ENCODE measurements at places on chromosomes 5 and 9.

GRCh38 chr5:89948977-89949376 is 460.6 kb downstream of the CETN3 start:
- no peak for DNase-seq

- DNase-seq, result no peak
Measured at GRCh38 chr9:103713631-103714030, 380.5 kb upstream of the SMC2 start.

DNA sequence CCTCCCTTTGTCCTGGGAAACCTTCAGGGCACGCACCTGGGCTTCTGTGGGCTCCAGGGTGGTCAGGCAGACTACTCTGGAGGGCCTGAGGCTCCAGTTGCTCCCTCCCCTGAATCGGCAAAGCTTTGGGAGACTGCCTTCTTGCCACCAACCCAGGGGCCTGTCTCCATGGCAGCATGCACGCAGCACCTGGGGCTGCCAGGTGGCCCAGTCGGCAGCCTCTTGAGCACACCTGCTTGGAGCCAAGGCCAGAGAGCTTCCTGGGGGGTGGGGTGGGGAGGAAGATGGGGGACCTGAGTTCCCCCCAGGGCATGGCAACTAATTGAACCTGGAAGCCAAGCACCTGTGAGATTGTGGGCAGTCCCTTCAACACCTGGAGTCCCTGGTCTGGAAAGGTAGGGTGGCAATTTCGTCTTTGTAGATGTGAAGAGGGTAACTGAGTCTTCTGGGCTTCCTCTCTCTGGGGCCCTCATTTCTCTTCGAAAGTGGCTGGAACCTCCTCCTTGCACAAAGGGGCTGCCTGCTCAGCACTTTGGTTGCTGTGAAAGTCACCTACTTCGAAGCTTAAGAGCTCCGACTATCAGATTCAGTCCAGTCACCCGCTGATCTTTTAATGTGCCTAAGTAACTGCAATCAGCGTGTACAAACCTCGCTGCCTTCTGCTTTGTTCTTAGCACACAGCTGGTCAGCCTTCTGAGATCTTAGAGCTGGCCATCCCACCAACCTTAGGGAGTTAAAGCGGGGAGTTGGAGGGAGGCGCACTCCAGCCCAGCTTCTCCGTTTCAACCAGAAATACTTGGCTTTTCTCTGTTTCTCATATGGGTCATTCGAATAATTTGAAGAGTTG is 4.0 kb downstream of the RNF183 start:
- DNase-seq, result no peak

DNA sequence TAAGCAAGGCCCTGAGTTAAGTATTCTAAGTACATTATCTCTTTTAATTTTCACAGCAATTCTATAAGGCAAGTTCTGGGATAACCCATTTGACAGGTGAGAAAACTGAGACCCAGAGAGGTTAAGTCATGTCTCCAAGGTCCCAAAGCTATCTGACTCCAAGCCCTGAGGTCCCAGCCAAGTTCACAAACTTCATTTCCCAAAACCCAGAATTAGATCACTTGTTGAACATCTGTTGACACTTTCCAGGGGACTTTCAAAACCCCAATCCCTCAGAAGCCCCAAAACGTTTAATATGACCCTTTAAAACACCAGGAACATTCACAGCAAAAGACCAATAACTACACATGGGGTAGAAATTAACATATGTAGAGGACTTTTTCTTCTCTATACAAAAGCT is 72.0 kb downstream of the SH3TC2 start:
- DNase-seq, result no peak

DNA sequence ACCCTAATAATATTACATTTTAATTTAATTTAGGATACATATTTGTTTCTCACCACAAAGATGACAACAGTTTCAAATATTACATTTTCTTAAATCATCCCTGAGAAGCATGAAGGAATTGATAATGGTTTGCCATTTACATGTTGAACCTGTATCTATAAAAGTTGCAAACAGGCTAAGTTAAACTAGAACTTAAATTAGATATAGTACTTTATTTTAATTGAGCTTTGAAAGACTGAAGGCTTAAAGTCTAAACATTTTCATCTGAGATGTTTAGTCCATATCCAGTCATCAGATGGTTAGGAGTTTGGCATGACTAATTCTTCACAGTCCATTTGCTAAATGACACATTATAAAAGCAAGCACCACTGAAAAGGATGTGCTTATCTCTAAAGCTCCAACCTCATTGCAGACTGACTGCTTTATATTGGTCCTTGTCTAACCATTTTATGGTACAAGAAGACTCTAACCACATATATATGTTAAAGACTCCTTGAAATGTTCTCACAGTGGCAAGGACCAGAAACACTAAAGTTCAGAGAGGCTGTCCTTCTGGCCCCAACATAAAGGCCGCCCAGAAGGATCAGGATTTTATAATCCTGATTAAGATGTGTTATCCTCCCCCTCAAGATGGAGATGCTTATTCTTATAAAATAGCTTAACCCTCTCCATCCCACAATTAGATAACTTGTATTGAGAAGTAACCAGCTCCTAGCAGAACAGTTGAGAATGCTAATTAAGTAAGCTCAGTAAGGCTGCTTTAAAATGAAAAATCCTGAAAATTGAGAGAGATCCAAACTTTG is 25.8 kb downstream of the WNT8A start:
- DNase-seq, result no peak

- no peak for DNase-seq
Measured at GRCh38 chr5:167049043-167049663, 1242.3 kb upstream of the WWC1 start.

GRCh38 chr5:11346336-11346735 is 557.9 kb downstream of the CTNND2 start:
- DNase-seq, result no peak

- no peak for DNase-seq
Measured at GRCh38 chr9:115969096-115969495, 184.5 kb upstream of the PAPPA start.

- no peak for DNase-seq
Measured at GRCh38 chr9:122097679-122098315, 4.7 kb upstream of the TTLL11 start.

GRCh38 chr9:90070056-90070455 is 465.2 kb downstream of the GADD45G start:
- no peak for DNase-seq

DNA sequence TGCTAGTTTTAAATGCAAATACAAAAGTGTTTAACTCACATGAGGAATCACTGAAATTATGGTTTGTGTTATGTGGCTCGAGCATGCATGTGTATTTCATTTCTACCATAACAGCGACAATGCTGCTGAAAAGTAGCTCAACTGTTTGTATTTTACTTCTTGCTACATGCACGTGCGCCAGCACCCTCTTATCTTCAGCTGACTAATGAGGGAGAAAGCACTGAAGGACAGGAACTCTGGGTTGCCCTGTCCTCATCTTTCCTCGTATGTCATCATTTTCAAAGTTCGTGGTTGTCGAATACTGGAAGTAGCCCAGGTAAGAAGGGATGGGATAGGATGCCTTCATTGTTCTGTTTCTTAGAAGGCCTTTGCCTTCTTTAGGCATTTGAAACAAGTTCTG is 120.3 kb downstream of the SYK start:
- DNase-seq, result no peak

GRCh38 chr5:96256795-96257470 is 176.1 kb downstream of the PCSK1 start:
- DNase-seq, result no peak

DNA sequence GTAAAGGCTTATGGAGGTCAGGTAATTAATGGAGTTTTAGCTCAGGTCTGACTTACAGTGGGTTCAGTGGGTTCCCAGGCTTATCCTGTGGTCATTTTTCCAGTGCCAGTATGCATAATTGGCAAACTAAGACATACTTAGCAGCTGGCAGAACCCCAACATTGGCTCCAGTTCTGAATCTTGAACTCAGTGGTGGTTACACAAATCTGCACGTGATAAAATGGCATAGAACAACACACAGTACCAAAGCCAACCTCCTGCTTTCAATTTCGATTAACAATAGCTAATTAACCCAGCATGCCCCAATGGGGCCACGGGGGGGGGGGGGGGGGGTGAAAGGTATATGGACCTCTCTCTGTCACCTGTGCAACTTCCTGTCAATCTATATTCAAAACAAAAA is 19.0 kb upstream of the BARX1 start:
- DNase-seq, result no peak

GRCh38 chr9:80504601-80505230 is 933.0 kb downstream of the TLE4 start:
- no peak for DNase-seq

- DNase-seq, result no peak
Measured at GRCh38 chr5:35477911-35478310, 139.8 kb upstream of the SPEF2 start.

DNA sequence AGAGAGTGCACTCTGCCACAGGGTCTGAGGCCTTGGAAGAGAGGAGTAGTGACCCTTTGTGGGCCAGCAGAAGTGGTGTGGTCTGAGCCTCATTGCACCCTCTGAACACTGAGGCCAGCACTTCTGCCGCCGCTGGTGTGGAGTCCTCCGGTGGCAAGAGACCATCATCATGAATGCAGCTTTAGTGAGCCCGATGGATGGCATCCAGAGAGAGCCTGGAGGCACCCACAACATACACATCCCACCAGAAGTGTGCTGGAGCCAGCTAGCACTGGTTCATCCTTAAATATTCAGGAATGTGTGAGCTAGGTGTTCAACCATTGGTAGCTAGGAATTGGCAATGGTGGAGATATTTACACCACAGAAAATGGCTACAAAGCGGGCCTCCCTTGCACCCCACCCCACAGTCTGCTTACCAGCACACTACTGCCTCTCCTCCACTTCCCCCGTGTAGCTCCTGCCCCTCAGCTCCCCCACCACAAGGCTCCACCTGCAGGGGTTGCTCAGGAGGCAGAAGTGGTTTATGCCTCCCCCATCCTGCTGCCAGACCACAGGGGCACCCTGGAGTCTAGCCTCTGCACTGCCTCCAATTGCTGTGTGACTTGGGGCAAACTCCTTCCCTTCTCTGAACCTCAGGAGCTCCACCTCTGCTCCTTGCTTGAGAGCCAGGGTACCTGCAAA is 16.4 kb downstream of the SLC6A7 start:
- no peak for DNase-seq

GRCh38 chr9:127967151-127967809 is 13.5 kb downstream of the EEIG1 start:
- no peak for DNase-seq

DNA sequence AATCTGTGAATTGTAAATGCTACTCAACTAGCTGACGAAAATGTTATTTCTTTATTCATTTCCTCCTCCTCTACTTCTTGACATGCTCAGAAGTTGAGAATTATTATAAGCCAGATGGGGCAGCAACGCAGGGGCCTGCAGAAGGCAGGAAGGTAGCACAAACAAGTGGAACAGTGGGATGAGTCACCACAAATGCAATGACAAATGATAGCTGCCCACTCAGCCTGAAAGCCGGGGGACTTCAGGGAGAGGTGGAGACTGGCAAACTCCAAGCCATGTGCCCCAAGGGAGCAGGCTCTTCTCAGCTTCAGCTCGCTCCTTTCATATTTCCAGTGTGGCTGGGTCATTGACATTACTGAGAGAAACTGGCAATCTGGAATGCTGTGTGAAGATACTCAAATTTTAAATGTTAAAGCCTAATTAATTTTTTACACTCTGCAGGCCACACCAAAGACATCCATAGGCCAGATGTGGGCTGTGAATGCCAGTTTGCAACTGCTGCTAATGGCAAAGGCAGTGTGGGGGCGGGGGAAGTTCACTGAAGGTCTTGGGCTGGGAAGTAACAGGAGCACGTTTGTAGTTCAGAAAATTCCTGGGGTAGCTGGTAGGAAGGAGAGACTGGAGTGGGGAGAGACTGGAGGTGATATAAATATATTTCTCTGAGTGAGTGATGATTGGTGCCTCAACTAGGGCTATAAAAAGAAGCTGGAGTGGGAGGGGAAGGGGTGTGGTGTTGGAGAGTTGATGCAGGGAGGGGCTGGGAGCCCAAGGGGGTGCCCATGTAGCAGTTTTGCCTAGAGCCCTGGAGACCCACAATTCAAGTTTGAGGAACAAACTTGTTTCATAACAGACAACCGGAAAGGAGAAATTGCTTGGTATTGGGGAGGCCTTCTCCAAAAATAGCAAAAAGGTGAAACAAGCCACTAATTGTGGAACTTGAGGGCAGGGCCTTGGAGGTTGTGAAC is 20.8 kb upstream of the ADRB2 start:
- no peak for DNase-seq

DNA sequence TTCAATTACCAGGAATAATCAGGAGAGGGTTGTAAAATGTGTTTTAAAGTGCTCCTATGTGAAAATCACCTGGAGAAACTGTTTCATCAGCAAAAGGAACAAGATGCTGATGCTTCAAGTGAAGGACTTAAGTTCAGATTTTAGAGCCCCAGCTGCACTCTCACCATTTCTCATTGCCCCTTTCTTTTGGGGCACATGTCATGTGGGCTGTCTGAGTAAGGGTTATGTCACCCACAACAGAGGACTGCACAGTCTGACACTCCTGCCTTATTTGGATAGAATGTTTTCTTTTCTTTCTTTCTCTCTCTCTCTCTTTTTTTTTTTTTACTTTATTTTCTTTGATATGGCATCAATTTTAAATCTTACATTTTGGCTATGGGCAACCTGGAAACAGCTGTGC is 204.1 kb upstream of the EFNA5 start:
- DNase-seq, result no peak

DNA sequence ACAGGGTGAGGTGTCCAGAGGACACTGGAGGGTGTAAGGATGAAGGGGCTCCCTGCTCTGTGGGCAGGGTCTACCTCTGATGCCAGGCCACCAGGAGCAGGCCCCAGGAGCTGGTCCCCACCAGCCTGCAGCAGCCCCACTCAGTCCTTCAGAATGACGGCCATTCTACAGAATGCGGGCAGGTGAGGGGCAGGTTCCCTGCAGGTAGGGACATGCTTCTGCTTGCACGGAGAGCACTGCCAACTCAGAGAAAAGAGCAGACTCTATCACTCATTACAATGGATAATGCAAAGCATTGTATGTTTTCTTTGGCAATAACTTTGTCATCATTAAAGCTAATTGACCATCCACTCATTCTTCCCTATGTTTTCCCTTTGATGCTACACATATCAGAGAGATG is 39.0 kb downstream of the DDX31 start:
- no peak for DNase-seq

DNA sequence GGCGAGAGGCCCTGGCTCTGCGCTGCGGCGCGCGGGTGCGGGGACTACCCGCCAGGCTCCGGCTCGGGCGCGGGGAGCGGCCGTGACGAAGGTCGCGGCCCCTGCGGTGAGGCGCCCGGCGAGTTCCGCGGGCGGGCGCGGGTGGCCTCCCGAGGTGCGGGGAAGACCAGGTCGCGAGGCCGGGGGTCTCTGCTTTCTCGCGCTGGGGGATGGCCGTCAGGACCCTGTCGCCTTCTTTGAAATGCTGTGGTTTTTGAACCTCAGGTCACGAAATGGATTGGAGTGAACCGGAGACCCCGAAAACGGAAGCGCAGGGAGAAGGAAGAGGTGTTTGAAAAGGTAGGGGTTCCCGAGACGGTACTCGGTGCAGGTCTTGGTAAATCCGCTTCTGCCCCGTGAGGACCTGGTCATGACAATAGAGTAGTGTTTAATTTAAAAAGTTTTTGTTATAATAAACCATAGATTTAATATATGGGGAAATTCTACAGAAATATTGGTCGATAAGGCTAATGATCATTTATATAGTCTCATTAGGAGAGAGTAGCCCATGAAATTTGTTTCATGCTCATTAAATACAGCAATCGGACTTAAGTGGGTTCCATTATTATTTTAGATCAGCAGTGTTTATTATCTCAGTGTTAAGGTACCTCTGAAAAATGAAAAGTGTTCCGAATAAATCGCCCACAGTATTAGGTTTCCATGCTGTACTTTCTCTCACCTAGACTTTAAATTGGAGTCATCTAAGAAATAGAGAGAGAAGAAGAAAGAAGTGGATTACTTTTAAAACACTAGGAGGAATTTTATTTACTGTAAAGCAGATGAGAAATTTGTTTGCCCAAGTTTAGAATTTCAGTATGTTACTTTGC is 279.0 kb downstream of the AOPEP start:
- no peak for DNase-seq

Data from stimulated activated CD4-positive, alpha-beta T cell treated with anti-CD3 and anti-CD28 coated beads, Interleukin-15, amount 100 ng/mL, for 1 hour (primary cell).